ENCODE measurements at places on chromosomes 12 and 14. TPM values are rescaled to one million over a fixed set of nuclear protein-coding genes. Genes with fewer than 3 reads are reported as not detected.

DPPA3 gene
- total RNA-seq, result not detected

PLEKHD1 gene
- total RNA-seq, result 0.14 TPM

FGF6 gene
- not detected for total RNA-seq

MYO1H gene
- not detected for total RNA-seq

SYCP3 gene
- not detected for total RNA-seq

RASSF8 gene
- 3.2 TPM for total RNA-seq

FOXM1 gene
- 6.3 TPM for total RNA-seq

NUP107 gene
- total RNA-seq, result 39.6 TPM

MLXIP gene
- 201 TPM for total RNA-seq

TAS2R7 gene
- not detected for total RNA-seq

PSMB5 gene
- total RNA-seq, result 92.5 TPM

C14orf132 gene
- total RNA-seq, result 21.8 TPM
